Activated naive CD8-positive, alpha-beta T cell treated with anti-CD3 and anti-CD28 coated beads for 36 hours (primary cell): ENCODE measurements at places on chromosomes 2 and 18. TPM values are rescaled to one million over a fixed set of nuclear protein-coding genes. Genes with fewer than 3 reads are reported as not detected.

GRCh38 chr18:13616525-13617035 lies 109.8 kb downstream of the FAM210A start:
- H3K4me3 ChIP-seq = no peak overlapping the region
- H3K4me1 ChIP-seq = peaks cover 66% of the 10 kb centered on the region
- no peak for DNase-seq
- H3K36me3 ChIP-seq = peaks cover 8% of the 10 kb centered on the region

Gene CD207
- total RNA-seq = not detected

GRCh38 chr2:47193607-47194006 lies 38.5 kb upstream of the STPG4 start:
- H3K36me3 ChIP-seq = no peaks in the 10 kb centered on the region
- no peaks in the 10 kb centered on the region for H3K4me1 ChIP-seq
- H3K27me3 ChIP-seq = peaks cover 12% of the 10 kb centered on the region
- no peak for DNase-seq
- no peak overlapping the region for H3K4me3 ChIP-seq
- H3K27ac ChIP-seq = no peak overlapping the region

GRCh38 chr2:160697817-160698216 lies 204.2 kb upstream of the RBMS1 start:
- H3K4me1 ChIP-seq = no peaks in the 10 kb centered on the region
- no peaks in the 10 kb centered on the region for H3K36me3 ChIP-seq

Gene KANSL3
- total RNA-seq = 32.2 TPM

Gene CENPA
- total RNA-seq = 33.6 TPM

- H3K4me1 ChIP-seq = no peaks in the 10 kb centered on the region
- no peak for DNase-seq
- H3K4me3 ChIP-seq = no peak overlapping the region
- no peaks in the 10 kb centered on the region for H3K36me3 ChIP-seq
These were observed 422.8 kb upstream of the ZEB2 start for GRCh38 chr2:144942516-144943256.

DNA sequence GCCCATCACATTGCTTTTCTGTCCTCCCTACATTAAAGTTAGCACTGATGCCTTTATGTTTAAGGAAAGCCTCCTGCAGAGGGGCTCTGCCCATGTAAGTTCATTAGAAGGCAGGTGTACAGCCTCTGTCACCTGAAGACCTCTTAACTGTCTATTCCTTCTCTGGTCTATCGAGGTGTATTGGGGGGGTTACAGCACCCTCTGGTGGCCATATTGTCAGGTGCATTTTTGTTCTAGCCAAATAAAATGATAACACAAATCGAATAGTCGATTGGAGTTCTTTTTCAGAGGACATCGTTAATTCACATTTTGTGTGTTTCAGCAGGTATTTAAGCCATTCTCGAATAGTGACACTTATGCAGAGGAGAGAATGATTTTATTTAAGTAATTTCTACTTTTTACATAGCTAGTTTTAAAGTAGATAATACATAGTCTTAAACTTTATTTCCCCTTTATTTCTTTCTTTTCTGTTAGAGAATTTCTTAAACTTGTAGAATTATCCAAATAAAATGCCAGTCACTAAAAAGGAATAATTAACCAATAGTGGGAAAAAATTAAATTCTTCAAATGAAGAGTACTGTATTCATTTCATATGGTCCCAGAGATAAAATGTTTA lies 136.8 kb downstream of the NEDD4L start:
- no peak overlapping the region for H3K27ac ChIP-seq
- no peaks in the 10 kb centered on the region for H3K36me3 ChIP-seq
- H3K4me3 ChIP-seq = no peak overlapping the region
- DNase-seq = peak; percentile 40
- H3K27me3 ChIP-seq = peaks cover 7% of the 10 kb centered on the region

Gene LYPD6
- total RNA-seq = not detected

DNA sequence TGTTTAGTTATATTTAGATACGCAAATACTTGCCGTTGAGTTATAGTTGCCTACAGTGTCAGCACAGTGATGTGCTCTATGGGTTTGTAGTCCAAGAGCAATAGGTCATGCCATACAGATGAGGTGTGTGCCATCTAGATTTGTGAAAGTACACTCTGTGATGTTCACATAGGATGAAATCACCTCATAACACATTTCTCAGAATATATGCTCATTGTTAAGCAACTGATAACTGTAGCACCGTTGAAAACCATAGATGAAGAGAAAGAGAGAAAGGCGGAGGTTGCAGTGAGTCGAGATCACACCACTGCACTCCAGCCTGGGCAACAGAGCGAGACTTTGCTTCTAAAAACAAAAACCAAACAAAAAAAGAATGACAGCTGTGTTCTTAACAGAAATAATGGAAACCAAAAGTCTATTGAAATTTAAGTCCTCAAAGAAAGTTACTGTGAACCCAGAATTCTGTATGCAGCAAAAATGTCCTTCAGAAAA lies 9.5 kb downstream of the DGKD start:
- H3K4me3 ChIP-seq = no peak overlapping the region
- no peaks in the 10 kb centered on the region for H3K27me3 ChIP-seq
- peaks cover 58% of the 10 kb centered on the region for H3K4me1 ChIP-seq
- no peak for DNase-seq
